ENCODE measurements at places on chromosomes 12 and 14.

- no peak for DNase-seq
Measured at GRCh38 chr14:49959822-49960408, 67.0 kb downstream of the ARF6 start.

GRCh38 chr14:64213086-64213485, 81.1 kb downstream of the ESR2 start:
- DNase-seq = no peak

DNA sequence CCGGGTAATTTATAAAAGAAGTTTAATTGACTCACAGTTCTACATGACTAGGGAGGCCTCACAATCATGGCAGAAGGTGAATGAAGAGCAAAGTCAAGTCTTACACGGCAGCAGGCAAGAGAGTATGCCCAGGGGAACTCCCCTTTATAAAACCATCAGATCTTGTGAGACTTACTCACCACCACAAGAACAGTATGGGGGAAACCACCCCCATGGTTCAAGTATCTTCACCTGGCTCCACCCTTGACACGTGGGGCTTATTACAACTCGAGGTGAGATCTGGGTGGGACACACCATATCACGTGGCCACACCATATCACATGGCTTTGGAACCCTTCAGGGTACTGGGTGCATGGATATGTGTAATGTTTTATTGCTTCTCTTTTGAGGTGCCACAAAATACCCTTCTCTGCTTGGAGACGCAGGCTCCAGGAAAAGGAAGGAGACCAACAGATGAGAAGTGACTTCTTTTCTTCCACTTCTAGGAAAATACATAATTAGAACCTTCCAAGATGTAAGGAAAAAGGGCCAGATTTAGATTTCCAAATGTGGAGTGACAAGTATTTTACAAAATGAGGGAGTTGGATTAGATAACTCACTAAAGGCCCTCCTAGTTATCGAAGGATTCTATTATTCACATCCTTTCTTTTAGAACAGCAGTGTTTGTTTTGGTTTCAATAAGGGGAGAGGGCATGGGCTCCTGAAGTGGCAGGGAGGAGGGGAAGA, 33.1 kb upstream of the ETFBKMT start:
- DNase-seq = no peak

GRCh38 chr12:25151476-25151875, 43.5 kb downstream of the DNAI7 start:
- no peak for DNase-seq

DNA sequence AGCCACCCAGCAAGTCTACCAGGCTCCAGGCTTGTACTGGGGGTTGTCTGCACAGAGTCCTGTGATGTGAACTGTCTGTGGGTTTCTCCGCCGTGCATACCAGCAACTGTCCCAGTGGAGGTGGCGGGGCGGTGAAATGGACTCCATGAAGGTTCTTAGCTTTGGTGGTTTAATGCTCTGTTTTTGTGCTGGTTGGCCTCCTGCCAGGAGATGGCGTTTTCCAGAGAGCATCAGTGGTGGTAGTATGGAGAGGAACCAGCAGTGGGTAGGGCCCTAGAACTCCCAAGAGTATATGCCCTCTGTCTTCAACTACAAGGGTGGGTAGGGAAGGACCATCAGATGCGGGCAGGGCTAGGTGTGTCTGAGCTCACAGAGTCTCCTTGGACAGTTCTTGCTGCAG, 303.8 kb downstream of the TMEM121 start:
- no peak for DNase-seq

DNA sequence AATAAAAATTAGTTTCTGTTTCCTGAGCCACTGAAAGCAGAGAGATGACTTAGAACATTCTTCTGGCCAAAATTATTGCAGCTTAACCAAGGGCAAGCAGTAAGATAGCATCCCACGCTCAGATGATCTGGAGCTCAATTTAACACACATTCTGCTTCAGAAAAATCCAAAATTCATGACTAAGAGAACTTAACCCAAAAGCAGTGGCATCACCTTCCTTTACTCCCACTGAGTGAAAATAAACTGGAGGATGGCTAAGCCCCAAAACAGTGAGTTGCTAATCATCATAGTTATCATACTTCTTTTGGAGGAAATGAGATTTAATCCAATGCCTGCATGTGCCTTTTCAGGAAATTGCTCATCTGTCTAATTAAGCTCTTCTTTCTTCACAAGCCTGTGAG, 195.4 kb downstream of the DUSP6 start:
- DNase-seq = no peak

DNA sequence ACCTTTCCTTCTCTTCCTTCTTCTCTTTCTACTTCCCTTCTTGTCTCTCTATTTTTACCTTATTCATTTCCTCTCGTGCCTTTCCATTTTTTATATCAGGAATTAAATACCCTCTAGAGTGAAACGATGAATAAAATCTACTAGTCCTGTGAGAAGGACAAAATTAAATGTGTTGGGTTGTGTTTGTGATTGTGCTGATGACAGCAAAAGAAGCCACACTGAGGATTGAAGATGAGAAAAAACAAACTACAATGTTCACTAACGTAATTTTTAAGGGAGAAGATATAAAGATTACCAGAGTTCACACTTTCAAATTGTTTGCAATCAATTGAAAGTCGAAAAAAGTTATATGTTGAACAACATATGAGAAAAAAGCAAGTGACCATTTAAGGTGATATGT, 1012.1 kb downstream of the DIO2 start:
- DNase-seq = no peak

GRCh38 chr14:36658123-36659009, 3.3 kb upstream of the PAX9 start:
- no peak for DNase-seq
